ENCODE measurements at places on chromosomes 5 and 9.

GRCh38 chr9:131986089-131986488 lies 93.6 kb downstream of the MED27 start:
- no peak for DNase-seq

DNA sequence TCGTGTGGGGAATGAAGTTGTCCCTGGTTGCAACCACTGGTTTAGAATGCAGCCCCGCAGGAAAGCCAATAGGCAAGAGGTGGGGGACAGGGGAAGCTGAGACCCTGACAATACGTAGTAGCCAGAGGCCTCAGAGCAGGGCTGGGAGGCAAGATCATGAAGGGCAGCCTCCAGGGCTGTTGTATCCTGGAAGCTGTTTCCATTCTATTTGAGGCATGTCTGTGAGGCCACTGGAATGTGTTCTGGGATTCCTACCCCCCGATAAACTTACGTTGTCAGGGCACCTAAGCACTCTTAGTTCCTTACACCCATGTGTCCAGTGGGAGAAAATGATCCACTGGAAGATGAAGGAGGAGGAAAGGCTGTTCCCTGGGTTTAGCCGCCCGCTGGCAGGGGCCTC lies 177.3 kb downstream of the CFAP90 start:
- no peak for DNase-seq

GRCh38 chr5:115366223-115366622 lies 69.8 kb upstream of the CCDC112 start:
- DNase-seq: no peak

- DNase-seq: peak; percentile 8
Observed at GRCh38 chr9:100408546-100409175, 18.3 kb upstream of the MSANTD3 start.

- DNase-seq: no peak
Observed at GRCh38 chr5:149794487-149794971, 64.4 kb downstream of the PPARGC1B start.

DNA sequence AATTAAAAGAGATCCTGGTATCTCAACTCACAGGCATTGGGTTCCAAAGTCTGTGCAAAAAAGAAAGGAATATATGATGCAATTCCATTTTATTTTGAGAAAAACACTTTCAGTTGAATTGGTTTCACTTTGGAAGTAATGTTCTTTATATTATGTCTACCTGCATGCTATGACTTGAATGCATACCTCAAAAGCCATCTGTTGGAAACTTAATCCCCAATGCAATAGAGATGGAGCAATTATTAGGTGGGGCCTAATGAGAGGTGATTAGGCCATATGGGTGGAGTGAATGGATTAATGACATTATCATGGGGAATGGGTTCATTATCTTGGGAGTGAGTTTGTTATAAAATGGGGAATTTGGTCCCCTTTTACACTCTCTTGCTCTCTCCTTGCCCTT lies 293.3 kb downstream of the CSNK1G3 start:
- no peak for DNase-seq

GRCh38 chr9:105403552-105404248 lies 44.1 kb upstream of the FSD1L start:
- DNase-seq: no peak

DNA sequence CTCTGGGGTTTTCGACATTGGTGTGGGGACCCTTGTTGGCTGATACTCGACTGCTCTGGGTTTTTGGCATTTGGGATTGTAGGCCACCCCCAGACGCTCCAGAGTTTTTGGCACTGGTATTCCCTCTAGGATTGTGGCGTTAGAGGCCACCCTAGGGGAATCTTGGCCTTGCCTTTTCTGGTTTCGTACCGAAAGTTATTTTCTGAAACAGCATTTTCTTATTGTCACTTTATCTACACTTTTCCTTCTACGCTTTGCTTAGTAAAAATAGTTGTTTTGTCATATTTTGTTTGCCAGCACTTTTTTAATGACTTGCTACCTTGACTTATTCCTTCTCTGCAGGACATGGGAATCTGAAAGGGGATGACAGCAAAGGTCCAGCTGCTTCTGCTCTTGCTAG lies 25.1 kb upstream of the CLPTM1L start:
- DNase-seq: no peak

GRCh38 chr5:16727755-16728325 lies 111.0 kb upstream of the RETREG1 start:
- DNase-seq: no peak

DNA sequence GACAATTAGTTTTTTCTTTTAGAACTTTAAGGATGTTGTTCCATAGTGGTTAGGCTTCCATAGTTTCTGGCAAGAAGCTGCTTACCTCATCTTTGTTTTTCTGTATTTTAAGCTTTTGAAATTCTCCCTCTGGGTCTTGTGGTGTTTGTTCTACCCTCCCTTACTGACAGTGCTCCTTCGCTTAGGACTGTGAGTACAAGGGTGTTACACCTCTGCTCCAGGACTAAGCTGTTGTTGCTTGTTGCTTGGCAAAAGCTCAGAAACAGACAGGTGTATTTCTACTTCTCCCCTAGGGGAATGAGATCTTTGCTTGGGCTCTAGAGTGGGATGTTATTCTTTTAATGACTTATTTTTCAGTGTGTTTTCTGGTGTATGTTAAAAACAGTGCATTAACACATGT lies 225.2 kb downstream of the WDR70 start:
- no peak for DNase-seq

DNA sequence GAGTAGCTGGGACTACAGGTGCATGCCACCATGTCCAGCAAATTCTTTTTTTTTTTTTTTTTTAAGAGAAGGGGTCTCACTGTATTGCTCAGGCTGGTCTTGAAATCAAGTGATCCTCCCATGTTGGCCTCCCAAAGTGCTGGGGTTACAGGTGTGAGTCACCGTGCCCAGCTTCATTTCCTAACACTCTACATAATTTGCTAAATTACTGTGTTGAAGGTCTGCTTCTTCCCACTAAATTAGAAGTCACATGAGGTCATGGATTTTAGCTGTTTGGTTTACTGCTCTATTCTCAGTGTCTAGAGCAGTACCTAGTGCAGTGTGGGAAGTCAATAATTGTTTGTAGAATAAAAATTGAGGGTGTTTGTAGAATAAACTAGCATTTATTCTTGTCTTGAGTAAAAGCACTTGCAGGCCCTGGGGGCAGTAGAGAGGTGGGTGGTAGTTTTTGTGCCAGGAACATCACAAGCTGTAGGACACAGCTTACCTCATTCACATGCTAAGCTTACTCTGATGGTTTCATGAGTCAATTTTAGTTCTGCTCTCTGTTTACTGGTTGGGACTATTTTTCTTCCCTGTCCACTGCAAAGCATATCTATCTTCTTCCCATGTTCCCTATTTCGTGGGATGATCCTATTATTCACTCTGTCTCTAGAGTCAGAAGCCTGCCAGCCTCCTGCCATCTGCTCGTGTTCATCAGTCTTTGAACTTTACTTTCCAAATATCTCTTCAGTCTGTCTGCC lies 7.0 kb downstream of the TEX48 start:
- no peak for DNase-seq

GRCh38 chr9:72894342-72894741 lies 58.5 kb downstream of the ALDH1A1 start:
- no peak for DNase-seq

- no peak for DNase-seq
Observed at GRCh38 chr5:93582677-93583438, at the start of gene NR2F1. Gene NR2F1 (plus strand): TSS chr5:93583222. CDS start chr5:93585024, 1,802 bp downstream.

DNA sequence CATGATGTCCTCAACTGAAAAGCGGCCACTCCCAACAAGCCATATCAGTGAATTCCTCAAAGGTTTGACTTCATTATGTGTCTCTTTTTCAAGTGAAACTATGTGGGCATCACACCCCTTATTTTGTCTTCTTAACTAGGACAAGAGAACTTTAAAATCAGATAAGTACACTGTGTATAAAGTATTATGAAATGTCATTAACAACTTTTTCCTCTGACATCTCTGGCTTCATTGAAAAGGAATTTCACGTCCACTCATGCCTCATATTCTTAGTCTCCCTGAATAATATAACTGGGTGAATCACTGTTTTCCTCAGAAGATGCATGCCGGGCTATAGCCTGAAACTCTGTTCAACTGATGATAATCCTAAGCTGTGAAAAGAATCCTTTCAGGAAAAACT lies 415.8 kb downstream of the ACTL7B start:
- DNase-seq: no peak

DNA sequence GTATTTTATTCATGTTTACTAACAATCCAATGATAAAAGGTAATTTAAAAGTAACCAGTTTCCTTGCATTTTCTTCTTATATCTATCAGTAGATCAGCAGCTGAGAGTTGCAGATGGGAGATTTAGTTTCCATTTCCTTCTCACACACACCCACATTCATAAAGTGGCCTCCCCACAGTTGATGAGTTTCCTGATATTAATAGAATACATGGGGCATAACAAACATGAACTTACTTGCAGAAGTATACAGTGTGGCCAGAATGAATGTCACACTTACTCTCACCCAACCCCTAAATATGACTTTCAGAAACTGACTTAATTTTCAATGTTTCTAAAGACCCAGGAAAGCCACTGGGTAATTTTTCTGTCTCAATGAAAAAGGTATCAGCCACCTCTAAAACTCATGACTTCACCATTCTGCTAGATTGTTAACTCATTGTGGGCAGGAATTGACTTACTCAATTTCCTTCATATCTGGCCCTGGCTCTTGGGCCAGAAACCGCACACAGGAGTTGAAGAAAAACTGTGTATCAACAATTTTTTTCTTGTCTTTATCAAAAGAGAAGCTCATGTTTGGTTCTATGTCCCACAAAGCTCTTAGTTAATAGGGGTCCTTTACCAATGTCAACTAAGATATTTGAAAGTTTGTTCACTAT lies 63.5 kb upstream of the OSMR start:
- DNase-seq: no peak

GRCh38 chr5:1235379-1235778 lies 10.2 kb downstream of the SLC6A18 start:
- no peak for DNase-seq

DNA sequence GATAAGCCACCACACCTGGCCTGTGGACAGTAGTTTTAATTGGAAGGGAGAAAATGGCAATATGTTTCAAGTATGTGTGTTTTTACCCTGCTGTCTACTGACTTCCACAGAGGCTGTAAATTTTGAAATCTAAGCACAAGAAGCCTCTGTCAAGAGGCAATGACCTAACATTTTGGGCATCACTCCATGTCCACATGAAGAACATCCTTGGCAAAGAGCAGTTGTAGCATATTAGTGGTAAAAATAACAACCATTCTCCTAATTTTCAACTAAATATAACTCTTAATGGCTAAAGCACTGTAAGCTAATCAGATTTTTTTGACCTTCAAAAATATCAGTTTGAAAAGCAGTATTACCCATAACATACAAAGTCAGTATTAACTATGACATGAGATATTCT lies 100.3 kb upstream of the APC start:
- DNase-seq: no peak

DNA sequence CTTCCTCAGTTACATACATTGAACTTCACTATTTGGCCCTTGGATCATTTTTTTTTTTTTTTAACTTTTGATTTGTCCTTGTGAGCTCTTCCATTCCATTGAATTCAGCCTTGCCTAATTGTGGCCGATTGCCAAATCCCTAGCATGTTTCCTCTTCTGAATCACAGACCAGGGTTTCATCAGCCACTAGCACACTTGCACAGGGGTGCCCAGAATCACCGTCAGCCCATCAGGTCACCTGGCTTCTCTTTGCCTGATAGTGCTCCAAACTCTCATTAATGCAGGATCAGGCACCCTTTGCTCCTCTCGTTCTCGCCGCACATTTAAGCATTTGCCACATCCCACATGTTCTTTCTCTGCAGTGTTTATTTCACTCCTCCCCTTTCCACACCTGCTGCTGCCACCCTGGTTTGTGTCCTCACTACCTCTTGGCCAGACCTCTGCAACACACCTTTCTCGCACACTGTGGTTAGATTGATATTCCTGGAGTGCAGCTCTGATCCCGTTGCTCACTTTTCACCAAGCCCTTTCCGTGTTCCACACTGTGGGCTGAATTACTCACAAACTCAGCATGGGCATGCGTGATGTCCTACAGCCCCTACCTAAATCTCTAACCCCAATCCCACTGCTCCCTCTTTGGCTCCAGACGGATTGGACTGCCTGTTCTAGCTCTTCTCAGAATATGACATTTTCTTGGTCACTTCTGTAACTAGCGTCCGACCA lies 9.8 kb downstream of the PIK3R1 start:
- DNase-seq: no peak

DNA sequence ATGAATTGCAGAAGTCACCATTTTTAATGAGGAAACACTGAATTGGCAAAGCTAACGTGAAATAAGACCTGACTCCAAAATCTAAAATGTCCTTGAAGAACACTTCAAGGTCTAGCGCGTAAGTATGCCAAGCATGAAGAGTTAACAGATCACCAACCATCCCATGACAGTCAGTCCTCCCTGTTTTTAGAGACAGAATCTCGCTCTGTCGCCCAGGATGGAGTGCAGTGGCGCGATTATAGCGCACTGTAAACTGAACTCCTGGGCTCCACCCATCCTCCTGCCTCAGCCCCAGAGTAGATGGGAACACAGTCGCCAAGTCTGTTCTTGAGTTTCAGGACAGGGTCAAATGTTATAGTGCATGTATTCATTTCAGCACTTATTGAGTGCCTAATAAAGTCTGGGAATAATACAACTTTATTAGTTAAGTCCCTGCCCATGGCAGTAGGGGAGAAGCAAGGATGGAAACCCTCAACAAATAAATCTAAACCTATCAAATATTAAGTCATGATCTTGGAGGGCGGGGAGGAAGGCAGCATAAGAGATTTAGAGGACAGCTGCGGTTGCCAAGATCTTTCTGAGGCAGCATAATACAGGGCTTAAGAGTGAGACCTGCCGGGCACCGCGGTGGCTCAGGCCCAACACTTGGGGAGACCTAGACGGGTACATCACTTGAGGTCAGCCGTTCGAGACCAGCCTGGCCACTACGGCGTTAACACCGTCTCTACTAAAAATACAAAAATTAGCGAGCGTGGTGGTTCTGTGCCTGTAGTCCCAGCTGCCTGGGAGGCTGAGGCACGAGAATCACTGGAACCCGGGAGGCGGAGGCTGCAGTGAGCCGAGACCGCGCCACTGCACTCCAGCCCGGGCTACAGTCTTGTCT lies 1.1 kb downstream of the ATPSCKMT start:
- peak; percentile 23 for DNase-seq

- no peak for DNase-seq
Observed at GRCh38 chr5:74357827-74358226, 282.7 kb downstream of the ENC1 start.

DNA sequence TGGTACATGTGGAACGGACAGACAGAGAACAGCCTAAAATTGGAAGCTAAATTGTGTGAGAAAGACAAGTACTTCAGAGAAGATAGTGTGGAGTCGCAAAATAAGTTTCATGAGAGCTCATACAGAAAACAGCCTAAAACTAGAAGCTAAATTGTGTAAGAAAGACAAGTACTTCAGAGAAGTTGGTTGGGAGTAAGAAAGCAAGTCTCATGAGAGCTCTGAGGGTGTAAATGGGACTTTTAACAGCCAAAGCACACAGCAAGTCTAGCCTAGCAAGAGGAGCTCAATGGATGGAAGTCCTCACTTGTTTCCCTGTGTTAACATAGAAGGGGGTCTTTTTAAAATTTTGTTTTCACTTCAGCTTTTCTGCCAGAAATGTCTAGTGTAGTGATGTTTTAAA lies 93.1 kb downstream of the STK32A start:
- no peak for DNase-seq
